ELF-1 (cell line): ENCODE measurements at places on chromosomes 13 and 19.

DNA sequence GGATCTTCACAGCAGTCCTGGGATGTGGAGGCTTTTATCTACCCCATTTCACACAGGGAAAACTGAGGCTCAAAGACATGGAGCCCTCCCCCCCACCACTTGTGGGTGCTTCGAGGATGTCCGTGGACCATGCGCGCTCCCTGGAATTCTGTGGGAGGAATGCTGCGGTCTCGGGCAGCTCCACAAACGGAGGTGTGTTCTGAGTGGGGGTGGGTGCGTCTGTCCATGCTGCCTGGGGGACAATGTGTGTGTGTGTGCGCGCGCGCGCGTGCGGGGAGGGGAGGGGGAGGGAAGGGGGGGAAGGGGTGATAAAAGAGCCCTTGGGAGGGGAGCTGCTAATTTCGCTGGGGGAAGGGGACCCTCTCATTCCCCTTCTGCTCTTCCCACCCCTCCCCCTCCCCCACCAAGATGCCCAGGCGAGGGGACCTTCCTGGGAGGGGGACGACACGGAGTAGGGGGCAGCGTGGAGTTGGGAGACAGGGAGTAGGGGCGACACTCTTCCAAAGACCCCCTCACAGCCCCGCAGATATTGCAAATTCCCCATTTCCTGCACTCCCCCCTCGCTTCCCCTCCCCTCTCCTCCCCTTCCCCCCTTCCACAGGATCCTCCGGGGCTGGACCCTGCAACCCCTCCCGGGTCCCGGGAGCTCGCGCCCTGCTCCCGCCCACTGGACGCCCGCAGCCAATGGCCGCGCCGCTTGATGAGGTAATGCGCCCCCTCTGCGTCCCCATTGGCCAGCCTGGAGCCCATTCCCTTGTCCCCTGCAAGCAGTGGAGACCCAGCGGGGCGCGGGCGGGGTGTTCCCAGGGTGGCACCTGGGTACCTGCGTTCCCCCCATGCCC, 18.9 kb upstream of the ZNRF4 start:
- DNase-seq, result peak; percentile 88

DNA sequence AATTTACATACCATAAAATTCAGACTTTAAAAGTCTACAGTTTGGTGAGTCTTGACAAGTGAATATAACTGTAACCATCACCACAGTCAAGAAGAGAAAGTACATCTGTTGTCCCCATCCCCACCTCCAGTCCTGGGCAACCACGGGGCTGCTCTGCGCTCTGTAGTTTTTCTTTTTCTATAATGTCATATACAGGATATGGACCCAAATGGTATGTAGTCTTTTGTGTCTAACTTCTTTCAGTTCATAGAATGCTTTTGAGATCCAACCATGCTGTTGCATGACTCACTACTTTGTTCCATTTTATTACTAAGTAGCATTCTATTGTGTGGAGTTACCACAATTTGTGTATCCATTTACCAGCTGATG, 103.9 kb downstream of the DOCK9 start:
- no peak for DNase-seq

DNA sequence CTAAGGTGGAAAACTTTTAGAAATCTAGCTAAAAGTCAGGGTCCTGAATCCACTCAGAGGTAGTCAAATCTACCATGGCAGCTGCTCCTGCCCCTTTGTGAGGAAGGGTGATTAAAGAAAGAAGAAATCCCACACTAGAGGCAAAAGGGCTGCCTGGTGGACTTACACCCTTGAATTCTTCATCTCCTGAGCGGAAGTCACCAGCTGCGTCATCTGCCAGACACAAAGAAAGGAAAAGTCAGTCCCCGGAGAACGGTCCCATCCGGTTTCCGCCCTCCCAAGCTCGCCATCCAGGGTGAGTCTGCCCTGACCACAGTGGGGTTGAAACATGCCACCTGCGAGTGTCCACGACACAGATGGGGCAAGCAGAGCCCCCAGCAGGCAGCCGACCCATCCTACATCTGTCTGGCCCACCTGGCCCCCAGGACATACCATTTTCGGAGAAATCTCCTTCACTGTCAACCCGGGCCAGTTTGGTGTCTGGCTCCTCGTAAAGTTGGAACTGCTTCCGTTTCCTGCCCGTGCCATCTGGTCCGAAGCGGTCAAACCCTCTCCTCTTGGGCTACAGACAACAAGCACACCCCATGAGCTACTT, 7.7 kb downstream of the AKAP8 start:
- no peak for DNase-seq

- no peak for DNase-seq
Observed at GRCh38 chr19:18415178-18415867, 3.9 kb upstream of the SSBP4 start.

- DNase-seq, result no peak
Observed at GRCh38 chr13:80477661-80478443, 136.9 kb upstream of the SPRY2 start.

DNA sequence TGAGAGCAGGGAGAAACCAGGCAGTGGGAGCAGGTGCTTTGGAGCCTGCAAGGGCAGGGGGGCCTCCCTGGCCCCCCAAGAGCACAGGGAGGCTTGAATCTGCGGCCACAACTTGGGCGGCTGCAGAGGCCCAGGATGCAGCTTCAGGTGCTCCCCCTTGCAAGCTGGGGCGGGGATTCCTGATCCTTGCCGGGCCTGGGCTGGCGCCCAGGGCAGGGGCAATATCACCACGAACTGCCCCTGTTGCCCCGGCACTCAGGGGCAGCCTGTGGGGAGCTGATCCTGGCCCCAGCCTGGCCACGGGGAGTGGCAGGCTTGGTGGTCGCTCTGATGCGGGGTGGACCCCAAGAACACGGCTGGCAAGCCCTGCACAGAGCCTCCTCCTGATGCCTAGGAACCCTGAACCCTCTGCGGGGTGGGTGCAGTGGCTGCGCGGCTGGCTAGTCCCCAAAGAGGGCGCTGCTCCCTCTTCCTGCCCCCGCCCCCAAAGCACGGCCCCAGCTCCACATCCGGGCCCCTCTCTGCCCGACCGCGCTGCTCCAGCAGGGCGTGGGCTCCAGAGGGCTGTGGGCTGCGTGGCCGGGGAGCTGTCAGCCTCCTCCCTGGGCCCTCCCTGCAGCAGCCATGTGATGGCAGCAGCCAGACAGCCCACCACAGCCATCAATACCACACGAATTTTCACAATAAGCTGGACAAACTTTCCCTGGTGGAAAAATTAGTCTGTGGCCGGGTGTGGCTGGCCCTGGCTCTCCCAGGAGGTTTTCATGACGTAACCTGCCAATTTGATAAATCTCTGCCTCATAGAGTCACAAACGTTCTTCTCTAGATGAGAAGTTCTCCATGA, 21.0 kb downstream of the TNFSF9 start:
- DNase-seq, result no peak

GRCh38 chr19:17148130-17148529, 67.0 kb upstream of the USE1 start:
- DNase-seq, result no peak

DNA sequence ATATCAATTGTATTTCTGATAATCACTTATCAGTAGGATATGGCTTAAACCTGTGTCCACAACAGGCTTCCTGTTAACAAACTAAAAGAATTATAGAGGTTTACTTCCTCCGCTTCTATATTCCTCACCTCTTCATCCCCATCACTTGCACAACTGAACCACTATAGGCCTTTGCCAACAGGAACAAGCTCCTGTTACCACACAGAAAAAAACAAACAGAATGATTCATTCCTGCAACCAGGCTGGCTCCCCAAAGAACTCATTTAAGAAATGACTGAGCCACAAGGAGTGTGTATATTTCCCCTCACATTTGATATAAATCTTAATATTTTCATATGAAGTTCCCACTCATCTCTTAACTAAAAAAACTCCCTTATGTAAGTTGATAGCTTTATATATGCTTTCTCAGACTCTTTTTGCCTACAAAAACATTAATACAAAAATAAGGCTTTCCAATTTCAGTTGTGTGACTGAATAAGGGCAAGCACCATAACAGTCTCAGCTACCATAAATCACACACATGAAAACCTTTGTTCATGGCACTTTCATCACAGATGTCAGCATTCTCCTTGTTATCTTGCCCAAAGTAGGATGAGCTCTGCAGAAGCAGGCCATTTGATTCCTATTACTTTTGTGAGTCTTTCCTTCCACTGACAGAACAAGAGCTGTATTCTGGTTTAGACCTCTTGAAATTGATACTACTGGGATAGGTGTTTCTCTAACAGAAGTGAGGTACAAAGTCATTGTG, 366.8 kb downstream of the SLITRK1 start:
- no peak for DNase-seq

GRCh38 chr19:47351548-47351947, 2.4 kb downstream of the DHX34 start:
- DNase-seq, result peak; percentile 20

DNA sequence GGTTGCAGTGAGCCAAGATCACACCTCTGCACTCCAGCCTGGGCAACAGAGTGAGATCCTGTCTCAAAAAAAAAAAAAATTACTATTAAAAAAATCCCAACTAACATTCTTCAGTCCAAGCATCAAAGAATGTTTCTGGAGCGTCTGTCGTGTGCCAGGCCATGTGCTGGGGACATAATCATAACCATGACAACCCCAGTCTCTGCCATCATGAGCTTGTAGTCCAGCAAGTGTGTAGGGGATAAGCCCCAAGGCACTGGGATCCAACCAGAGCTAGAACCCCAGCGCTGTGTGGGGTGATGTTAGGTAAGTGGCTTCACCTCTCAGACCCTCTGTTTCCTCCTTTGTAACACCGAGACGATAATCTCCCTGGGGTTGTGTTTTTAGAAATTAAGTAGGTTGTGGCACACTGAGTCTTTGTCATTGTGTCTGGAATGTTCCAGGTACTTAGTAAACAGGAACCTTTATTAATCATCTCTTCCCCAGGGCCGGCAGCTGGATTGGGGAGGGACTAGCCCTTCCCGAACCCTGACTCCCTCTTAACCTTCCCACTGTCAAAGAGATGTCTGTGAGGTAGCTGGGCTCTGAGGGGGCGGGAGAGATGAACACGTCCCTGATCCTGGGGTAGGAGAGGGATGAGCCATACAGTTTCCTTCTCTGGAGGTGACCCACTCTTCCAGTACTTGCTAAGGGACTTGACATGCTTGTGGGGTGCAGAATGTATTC, 5.2 kb downstream of the ITPKC start:
- DNase-seq, result no peak

DNA sequence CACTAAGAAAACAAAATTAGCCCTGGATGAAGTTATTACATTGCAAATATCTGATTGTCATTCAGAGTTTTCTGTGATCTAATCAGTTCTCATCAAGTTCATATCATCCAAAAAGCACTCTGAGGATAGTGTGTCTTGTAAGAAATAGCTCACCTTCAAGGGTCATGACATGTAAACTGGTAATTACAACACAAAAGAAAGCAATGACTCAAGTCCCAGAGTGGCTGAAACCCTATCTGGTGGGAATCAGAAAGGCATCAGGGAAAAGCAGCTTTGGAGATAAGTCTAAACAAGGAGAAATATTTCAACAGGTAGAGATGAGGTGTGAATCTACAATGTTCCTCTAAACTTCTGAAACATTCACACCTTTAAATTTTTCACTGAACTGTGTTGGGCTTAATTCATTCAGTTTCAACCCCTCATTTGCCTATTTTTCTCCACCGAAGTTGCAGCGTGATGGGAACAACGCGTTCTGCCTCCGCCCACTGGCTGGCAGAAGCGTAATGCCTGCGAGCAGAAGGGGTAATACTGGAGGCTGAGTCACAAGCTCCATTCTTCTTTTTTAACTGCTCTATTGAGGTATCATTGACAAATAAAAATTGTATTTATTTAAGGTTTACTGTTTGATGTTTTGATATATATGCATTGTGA, 155.2 kb upstream of the IPO5 start:
- no peak for DNase-seq

DNA sequence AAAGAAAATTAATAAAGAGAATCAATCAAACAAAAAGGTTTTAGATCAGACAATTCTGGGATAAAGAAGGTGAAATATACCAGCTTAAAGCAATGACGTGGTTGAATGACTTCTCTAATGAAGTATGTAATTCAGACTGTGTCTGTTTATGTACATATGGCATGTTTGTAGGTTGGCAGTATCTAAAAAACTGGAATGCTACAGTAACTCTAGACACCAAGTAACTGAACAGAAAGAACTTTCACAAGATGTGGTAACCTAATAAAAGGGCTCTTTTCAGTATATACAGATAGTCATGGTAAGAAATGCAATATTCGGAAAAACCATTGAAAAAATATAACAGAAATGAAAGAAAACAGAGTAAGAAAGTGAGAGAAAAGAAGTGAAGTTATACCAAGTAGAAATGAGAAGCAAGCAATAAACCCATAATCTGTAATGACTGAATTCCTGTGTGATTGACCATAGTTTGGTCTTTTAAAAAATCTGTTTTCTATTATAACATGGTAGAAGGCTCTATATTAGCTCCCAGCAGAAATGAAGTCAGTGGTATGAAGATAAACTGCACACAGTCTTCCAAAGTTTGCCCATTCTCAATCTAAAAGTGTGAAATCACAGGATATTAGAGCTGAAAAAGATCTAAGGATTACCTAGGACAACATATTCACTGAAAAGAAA, 31.4 kb downstream of the ELF1 start:
- no peak for DNase-seq

- no peak for DNase-seq
Observed at GRCh38 chr19:33946535-33947264, 150.0 kb downstream of the KCTD15 start.

- DNase-seq, result no peak
Observed at GRCh38 chr13:91690944-91691343, 292.5 kb downstream of the GPC5 start.

GRCh38 chr19:58559275-58560006, 1.0 kb upstream of the UBE2M start:
- peak; percentile 94 for DNase-seq

GRCh38 chr19:49682274-49682673, 5.2 kb downstream of the PRMT1 start:
- DNase-seq, result no peak

- DNase-seq, result peak; percentile 28
Observed at GRCh38 chr19:52943884-52944643, 18.6 kb downstream of the ZNF816 start.

DNA sequence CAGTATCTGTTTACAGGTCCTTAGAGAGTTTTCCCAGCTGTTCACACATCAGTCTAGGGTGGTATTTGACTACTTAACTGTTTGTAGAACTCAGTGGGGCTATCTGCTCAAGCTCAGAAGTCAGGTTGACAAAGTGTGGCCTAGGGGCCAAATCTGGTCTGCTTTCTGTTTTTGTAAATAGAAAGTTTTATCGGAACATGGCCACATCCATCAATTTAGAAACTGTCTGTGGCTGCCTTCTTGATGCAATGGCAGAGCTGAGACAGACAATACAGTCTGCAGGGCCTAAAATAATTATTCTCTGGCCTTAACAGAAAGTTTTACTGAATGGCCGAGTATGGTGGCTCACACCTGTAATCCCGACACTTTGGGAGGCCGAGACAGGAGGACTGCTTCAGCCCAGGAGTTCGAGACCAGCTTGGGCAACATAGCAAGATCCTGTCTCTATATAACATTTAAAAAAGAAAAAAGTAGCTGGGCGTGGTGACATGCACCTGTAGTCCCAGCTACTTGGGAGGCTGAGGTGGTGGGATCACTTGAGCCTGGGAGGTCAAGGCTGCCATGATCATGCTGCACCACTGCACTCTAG, 2.4 kb downstream of the SMG9 start:
- DNase-seq, result no peak
